ENCODE measurements at places on chromosomes 1 and 21.

DNA sequence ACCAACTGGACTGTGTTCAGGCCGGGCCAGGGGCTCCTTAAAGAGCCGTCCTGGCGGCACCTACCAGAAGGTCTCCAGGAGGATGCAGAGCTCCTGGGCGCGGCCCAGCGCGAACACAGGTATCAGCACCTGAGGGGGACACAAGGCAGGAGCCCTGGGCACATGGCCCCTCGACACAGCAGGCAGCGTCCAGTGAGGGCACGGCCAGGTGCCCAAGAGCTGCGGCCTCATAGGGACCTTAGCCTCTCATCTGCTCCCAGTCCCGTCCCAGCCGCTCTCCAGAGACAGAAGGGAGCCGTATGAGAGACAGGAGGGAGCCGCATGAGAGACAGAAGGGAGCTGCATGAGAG lies 5.8 kb downstream of the PUSL1 start:
- no peak for DNase-seq

GRCh38 chr1:108819878-108820277 lies 37.0 kb downstream of the AKNAD1 start:
- no peak for DNase-seq

GRCh38 chr1:159170639-159171038 lies 776 bp upstream of the CADM3 start:
- DNase-seq, result no peak

GRCh38 chr1:65792669-65793358 lies at the start of gene PDE4B:
TSS of gene PDE4B (plus strand) at chr1:65792895.
- no peak for DNase-seq

All from stimulated activated CD4-positive, alpha-beta T cell treated with anti-CD3 and anti-CD28 coated beads, Interleukin-4, amount 100 ng/mL, for 48 hours (primary cell).